ENCODE measurements at places on chromosomes 6 and 20.

GRCh38 chr20:53654932-53655624, 61.4 kb upstream of the ZNF217 start:
- peaks cover 49% of the 10 kb centered on the region for H3K4me1 ChIP-seq
- no peaks in the 10 kb centered on the region for H3K27me3 ChIP-seq
- H3K27ac ChIP-seq, result no peak overlapping the region
- no peak for DNase-seq

DNA sequence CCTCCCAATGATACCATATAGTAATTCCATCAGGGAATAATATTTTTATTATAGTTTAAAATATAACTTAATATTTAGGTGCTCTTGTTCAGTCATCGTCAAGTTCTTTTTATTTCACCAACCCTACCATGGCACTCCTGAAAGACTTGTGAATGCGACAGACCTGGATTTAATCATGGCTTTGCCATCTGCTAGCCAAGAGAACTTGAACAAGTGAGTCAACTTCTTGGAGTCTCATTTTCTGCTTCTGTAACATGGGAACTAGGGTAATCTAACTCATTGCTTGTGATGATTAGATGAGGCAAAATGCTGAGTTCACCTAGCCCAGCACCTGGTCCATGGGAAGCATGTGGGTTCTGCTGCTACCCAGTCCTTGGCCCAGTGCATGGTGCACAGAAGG, 62.9 kb downstream of the ESR1 start:
- H3K36me3 ChIP-seq, result no peaks in the 10 kb centered on the region
- DNase-seq, result no peak
- no peaks in the 10 kb centered on the region for H3K27me3 ChIP-seq
- H3K27ac ChIP-seq, result no peak overlapping the region
- H3K4me3 ChIP-seq, result no peak overlapping the region

DNA sequence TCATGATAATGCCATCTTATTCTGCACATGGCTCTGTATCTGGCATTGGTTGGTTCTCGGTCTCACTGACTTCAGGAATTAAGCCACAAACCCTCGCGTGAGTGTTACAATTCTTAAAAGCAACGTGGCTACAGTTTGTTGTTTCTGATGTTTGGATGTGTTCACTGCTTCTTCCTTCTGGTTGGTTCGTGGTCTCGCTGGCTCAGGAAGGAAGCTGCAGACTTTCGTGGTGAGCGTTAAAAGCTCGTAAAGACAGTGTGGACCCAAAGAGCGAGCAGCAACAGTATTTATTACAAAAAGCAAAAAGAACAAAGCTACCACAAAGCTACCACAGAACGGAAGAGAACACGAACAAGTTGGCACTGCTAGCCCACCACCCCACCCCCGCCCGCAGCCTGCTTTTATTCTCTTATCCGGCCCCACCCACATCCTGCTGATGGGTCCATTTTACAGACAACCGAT, 51.1 kb downstream of the MYLIP start:
- H3K27me3 ChIP-seq, result no peaks in the 10 kb centered on the region
- peak; percentile 87 for DNase-seq
- H3K27ac ChIP-seq, result peak overlapping the region; percentile 45

DNA sequence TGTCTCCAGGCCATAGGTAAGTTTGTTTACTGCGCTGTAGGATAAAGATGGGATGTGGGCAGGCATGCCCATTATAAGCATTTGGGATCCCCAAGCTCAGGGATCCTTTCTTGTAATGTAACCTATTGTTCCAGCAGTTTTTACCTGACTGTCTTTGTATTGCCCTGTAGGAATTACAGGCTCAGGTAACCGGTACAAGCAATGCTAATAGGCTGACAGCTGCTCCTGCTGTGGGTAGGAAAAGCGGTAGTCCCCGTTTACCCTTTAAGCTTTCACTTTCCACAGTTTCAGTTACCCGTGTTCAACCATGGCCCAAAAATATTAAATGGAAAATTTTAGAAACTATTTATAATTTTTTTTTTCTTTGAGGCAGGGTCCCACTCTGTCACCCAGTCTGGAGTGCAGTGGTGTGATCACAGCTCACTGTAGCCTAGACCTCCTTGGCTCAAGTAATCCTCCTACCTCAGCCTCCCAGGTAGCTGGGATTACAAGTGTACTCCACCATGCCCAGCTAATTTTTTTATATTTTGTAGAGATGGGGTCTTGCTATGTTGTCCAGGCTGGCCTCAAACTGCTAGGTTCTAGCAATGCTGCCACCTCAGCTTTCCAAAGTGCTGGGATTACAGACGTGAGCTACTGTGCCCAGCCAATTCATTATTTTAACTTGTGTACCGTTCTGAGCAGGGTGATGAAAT, 108.6 kb downstream of the CDYL start:
- H3K36me3 ChIP-seq, result no peaks in the 10 kb centered on the region
- no peaks in the 10 kb centered on the region for H3K27me3 ChIP-seq
- no peak overlapping the region for H3K4me3 ChIP-seq

GRCh38 chr6:26324295-26324727, 40.7 kb upstream of the BTN3A2 start:
- peaks cover 12% of the 10 kb centered on the region for H3K4me1 ChIP-seq
- H3K4me3 ChIP-seq, result no peak overlapping the region
- no peaks in the 10 kb centered on the region for H3K36me3 ChIP-seq
- no peak for DNase-seq

GRCh38 chr6:7171119-7171518, 63.4 kb downstream of the RREB1 start:
- H3K27me3 ChIP-seq, result no peaks in the 10 kb centered on the region
- H3K36me3 ChIP-seq, result no peaks in the 10 kb centered on the region
- no peak overlapping the region for H3K4me3 ChIP-seq

- H3K27ac ChIP-seq, result no peak overlapping the region
- H3K4me1 ChIP-seq, result no peaks in the 10 kb centered on the region
- no peaks in the 10 kb centered on the region for H3K36me3 ChIP-seq
- H3K4me3 ChIP-seq, result no peak overlapping the region
- no peak for DNase-seq
These were observed 56.7 kb upstream of the APCDD1L start for GRCh38 chr20:58571693-58572427.

DNA sequence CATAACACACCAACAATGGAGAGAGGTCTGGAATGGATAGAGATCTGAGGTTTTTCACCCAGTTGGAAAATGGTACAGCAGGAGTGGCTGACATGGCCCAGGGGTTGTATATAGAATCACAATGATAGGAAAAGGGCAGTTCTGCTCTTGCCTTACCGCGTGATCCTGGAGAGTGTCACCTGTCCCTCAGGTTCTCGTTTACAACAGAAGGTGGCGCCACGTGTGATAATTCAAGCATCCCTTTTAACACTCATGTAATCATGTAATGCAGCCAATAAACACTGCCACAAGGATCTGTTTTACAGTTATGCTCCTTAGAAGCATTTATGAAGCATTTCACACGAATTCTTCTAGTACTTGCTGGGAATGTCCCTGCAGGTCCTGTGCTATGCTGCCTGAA, 12.9 kb upstream of the WFDC2 start:
- DNase-seq, result no peak
- H3K36me3 ChIP-seq, result no peaks in the 10 kb centered on the region
- no peaks in the 10 kb centered on the region for H3K4me1 ChIP-seq
- H3K27me3 ChIP-seq, result no peaks in the 10 kb centered on the region
- no peak overlapping the region for H3K4me3 ChIP-seq

- H3K36me3 ChIP-seq, result no peaks in the 10 kb centered on the region
- H3K4me1 ChIP-seq, result no peaks in the 10 kb centered on the region
- no peak overlapping the region for H3K27ac ChIP-seq
- no peak for DNase-seq
- H3K27me3 ChIP-seq, result no peaks in the 10 kb centered on the region
These were observed 175.0 kb downstream of the HAO1 start for GRCh38 chr20:7765221-7765620.

GRCh38 chr6:167815296-167815980, 11.3 kb upstream of the AFDN start:
- no peaks in the 10 kb centered on the region for H3K27me3 ChIP-seq
- H3K4me3 ChIP-seq, result no peak overlapping the region
- H3K4me1 ChIP-seq, result no peaks in the 10 kb centered on the region

- no peaks in the 10 kb centered on the region for H3K36me3 ChIP-seq
- H3K4me1 ChIP-seq, result no peaks in the 10 kb centered on the region
- H3K4me3 ChIP-seq, result no peak overlapping the region
- no peak overlapping the region for H3K27ac ChIP-seq
These were observed 171.8 kb upstream of the AKAP12 start for GRCh38 chr6:151067684-151068596.

- no peak overlapping the region for H3K4me3 ChIP-seq
- no peak overlapping the region for H3K27ac ChIP-seq
- H3K4me1 ChIP-seq, result no peaks in the 10 kb centered on the region
- H3K36me3 ChIP-seq, result no peaks in the 10 kb centered on the region
- H3K27me3 ChIP-seq, result no peaks in the 10 kb centered on the region
- no peak for DNase-seq
These were observed 123.0 kb upstream of the ENPP5 start for GRCh38 chr6:46293641-46294316.

DNA sequence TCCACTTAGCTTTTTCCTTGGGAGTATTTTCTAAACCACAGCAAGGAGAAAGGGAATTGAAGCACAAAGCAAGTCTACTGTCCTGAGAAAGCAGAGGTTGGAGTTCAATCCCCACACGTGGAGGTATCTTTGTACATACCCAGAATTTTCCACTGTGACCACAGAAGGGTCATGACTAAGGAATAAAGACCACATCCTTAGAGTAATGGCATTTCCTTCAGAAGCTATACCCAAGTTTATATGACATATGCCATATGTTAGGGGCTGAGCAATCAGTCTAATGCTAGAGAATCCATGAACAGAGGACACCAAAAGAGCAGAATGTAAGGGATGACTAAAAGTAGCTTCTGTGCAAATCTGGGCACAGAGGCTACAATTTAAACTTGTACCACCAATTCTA, 46.4 kb downstream of the ATG5 start:
- H3K27ac ChIP-seq, result no peak overlapping the region
- no peak overlapping the region for H3K4me3 ChIP-seq
- no peaks in the 10 kb centered on the region for H3K36me3 ChIP-seq
- DNase-seq, result no peak
- no peaks in the 10 kb centered on the region for H3K27me3 ChIP-seq
- no peaks in the 10 kb centered on the region for H3K4me1 ChIP-seq

All from CD4-positive, alpha-beta memory T cell (primary cell).